CD4-positive, alpha-beta T cell treated with Interleukin-17A for 1 hour (primary cell): ENCODE measurements at places on chromosomes 3 and 15.

- DNase-seq: no peak
Measured at GRCh38 chr3:194368918-194369317, 625 bp downstream of the LRRC15 start.

DNA sequence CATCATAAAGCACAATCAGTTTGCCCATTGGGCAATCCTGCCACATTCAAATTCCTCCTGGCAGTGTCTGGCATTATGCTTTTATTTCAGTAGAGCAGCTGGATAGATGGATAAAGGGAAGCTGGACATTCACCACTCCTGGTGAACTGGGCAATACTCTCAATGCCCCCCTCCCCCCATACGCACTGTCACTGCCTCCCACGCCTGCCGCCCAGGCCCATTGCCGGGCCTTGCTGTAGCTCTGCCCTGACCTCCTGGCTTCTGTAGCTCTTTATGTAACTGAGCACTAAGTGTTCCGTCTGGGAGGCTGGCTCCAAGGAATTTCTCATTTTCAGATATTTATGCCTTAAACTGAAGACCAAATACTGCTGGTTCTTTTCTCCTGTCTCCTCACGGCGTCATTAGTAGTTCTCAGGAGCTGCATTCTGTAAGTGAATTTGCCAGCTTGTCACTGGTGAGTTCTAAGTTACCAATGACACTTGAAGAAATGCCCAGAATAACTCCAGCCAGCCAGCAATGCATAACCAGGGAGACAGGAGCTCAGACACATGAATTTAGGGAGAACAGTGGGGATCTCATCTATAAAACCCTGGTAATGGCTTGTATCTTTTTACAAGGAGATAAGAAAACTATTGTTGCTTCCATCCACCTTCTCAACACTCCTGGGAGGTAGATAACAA lies 25.5 kb upstream of the RASGRF1 start:
- no peak for DNase-seq

- no peak for DNase-seq
Measured at GRCh38 chr3:139679220-139679775, 1.5 kb upstream of the NMNAT3 start.

DNA sequence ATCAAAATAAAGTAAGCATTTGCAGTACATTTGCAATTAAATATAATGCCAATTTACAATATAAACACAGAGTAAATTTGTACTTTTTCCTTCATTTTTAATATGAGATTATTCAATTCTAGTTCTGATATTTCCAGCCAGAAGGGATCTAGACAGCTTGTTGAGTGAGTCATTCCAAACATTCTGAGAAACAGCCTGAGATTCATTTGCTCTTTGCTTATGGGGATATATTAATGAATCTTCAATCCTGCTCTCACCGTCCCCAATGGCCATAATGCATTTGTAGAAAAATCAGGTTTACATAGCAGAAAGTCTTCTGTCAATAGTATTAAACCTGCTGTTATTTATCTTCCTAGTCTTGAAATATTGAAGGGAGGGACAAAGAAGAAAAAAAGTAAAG lies 554.2 kb downstream of the TUSC7 start:
- no peak for DNase-seq

DNA sequence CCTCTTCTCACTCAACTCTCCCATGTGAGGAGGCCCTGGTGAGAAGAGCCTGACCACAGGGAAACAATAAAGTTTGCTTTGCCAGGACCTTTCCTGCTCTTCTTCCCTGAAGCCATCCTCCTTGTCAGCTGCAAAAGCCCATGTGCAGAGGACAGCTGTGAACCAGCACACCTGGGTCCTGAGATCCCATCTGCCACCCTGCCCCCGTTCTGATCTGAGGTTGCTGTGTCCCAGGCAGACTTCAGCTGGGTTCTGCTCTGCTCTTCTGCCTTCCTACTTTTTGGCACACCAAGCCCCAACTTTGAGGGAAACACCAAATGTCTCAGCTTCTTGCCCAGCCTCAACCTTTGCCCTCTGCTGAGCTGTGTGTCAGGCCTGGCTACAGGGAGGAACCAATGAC lies 595.1 kb upstream of the ARPP21 start:
- DNase-seq: no peak

DNA sequence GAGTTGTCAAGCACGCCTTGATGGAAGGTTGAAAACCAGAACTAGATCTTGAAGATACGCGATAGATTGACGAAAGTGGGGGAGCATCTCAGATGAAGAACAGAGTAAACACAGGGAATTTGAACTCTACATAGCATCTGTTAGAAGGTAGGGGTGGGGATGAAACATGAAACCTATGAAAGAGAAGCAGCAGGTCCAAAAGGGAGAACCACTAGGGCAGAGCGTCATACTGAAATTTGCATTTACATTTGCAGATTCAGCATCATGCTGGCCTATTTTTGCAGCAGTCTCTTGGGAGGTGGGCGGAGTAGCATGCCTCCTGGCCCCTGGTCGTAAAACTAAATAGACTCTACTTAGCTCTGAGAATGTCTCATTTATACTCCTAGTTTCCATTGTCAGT lies 46.1 kb upstream of the RASGRP1 start:
- peak; percentile 14 for DNase-seq

GRCh38 chr15:91950054-91950453 lies 96.5 kb downstream of the SLCO3A1 start:
- no peak for DNase-seq

DNA sequence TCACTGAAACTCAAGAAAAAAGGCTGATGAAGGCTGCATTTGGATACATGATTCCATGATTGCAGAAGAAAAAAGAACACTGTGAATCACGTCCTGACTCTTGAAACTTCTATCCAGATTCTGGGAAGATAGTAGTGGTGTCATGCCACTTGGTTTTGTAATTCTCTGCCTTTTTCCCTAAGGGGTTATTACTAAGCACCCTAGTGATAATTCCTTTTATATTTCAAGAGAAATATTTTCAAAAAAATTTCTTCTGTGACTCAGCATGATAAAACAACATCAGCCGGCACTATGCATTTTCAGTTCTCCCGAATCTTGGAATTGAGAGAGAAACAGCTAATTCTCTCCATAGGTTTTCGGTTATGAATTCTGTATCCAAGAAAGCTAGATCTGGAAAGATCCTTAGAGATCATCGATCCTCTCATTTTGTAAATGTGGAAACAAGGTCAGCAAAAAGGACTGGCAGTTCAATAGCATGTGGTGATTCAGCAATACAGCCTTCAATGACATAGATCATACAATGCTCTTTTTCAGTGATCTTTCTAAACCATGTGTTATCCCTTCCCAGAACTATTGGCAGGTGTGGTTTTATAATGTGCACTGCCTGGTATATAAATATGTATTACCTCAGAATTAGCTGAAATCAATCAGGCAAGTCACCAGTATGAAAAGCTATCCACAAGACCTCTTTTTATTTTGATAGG lies 42.6 kb upstream of the TP63 start:
- no peak for DNase-seq

DNA sequence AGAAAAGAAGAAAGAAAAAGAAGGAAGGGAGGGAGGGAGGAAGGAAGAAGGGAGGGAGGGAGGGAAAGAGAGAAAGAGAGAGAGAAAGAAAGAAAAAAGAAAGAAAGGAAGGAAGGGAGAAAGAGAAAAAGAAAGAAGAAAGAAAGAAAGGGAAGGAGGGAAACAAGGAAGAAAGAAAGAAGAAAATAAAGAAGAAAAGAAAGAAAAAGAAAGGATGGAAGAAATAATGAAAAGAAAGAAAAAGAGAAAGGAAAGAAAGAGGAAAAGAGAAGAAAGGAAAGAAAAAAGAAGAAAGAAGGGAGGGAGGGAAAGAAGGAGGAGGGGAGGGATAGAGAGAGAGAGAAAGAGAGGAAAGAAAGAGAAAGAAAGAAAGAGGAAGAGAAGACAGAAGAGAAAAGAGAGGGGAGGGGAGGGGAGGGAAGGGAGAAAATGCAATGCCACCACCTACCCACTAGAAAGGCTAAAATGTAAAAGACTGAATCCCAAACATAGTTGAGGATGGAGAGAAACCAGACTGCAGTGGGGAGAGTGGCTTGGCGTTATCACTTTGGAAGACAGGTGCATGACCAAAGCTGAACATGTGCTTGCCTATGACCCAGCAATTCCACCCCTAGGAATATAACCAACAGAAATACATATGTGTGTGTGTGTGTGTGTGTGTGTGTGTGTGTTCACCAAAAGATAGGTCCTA lies 66.9 kb upstream of the KLF13 start:
- no peak for DNase-seq

DNA sequence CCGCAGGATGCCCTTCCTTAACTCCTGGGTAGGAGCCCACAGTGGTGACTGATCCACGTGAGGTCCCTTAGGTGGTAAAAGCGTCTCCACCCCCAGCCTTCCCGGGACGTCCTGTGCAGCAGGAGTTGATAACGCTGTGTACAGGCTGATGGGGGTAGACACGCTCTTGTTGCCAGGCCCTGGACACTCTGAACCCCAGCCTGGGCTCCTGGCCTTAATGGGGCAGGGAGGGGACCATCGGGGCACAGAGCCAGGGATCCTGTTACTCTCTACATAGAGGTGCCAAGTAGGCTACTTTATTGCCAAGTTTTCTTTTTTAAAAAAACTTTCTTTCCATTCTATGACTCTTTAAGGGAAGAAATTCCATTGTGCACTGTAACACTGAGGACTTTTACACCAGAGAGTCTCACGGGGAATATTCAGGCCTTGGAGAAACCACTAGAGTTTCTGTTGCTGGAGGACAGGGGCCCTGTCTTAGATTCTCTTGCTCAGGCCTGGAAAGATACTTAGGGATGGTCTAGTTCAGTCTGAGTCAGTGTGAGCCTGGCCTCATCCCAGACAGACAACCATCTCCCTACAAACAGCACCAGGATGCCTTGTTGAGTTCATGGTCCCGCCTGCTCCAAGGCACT lies 104.3 kb upstream of the RNU6-1 start:
- no peak for DNase-seq

GRCh38 chr3:134765468-134765867 lies 29.6 kb upstream of the EPHB1 start:
- no peak for DNase-seq

- no peak for DNase-seq
Measured at GRCh38 chr3:20136231-20136630, 49.8 kb downstream of the SGO1 start.

- DNase-seq: no peak
Measured at GRCh38 chr3:149145356-149145755, 15.9 kb downstream of the HPS3 start.
